ENCODE measurements at places on chromosomes 16 and 17.

GRCh38 chr17:77734371-77735080, 224.0 kb upstream of the TNRC6C start:
- DNase-seq = peak; percentile 98

DNA sequence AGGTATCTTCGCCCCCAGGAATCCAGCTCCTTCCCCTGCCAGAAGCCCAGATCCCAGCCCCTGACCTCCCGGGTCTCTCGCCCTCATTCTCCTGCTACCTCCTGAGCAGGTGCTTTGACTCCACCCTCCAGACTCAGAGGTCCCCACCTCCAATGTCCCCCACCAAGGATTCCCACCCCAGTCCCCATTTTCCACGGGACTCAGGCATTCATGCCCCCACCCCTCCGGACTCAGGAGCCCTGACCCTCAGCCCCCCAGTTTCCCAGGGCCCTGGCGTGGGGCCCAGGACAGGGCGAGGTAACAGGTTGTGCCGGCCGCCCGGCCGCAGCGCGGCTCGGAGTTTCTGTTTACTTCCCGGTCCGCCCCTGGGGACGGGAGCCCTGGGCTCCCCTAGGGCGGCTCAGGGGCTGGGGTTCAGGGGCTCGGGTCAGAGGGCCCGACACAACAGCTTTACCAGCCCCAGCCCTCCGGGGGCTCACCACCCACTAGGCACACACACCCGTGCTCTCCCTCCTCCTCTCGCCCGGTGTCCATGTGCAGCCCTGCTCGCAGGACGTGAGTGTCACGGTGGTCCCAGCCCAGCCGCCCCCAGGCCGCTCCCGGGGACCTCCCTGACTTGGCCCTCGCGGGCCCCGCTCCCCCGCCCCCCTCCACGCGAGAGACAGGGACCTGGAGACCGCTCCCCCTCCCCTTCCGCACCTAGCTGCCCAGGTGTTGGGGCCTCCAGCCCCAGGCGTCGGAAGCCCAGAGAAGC, 595 bp downstream of the BICDL2 start:
- no peak for DNase-seq

DNA sequence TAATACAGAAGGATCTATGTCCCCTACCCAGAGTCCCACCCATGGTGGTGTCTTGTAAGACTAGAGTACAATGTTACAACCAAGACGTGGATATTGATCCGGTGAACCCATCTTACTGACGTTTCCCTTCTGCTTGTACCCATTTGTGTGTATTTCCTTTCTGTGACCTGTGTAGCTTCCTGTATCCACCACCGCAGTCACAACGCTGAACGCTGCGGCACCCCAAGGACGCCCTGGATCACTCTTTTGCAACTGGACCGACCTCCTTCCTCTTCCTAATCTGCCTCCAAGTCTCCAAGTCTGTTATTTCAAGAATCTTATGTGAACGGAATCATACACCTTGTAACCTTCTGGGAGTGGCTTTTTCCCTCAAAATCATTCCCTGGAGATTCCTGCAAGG, 33.5 kb upstream of the CBX4 start:
- no peak for DNase-seq

GRCh38 chr17:59513934-59514841, 51.2 kb upstream of the DHX40 start:
- peak; percentile 90 for DNase-seq

DNA sequence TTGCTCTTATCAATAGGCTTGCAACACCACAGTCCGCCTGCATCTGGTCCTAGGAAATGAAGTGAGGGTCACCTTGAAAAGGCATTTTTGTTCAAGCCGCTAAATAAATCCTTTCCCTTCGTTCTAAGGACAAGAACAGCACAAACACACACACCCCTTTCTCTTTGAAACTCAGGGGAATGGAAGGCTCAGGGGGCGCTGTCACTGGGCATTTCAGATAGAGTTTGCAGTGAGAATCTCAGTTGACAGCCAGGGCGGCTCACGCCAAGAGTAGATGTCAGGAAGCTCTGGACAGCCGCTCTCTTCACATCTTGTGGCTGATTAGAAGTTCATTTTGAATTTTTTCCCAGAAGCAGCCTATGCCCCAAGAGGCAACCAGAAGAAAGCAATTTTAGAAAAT, 39.8 kb downstream of the ABAT start:
- DNase-seq = no peak

- DNase-seq = no peak
Observed at GRCh38 chr17:81920612-81921536, 2.9 kb upstream of the SIRT7 start.

- DNase-seq = no peak
Observed at GRCh38 chr17:74119049-74119580, 84.4 kb upstream of the RPL38 start.

DNA sequence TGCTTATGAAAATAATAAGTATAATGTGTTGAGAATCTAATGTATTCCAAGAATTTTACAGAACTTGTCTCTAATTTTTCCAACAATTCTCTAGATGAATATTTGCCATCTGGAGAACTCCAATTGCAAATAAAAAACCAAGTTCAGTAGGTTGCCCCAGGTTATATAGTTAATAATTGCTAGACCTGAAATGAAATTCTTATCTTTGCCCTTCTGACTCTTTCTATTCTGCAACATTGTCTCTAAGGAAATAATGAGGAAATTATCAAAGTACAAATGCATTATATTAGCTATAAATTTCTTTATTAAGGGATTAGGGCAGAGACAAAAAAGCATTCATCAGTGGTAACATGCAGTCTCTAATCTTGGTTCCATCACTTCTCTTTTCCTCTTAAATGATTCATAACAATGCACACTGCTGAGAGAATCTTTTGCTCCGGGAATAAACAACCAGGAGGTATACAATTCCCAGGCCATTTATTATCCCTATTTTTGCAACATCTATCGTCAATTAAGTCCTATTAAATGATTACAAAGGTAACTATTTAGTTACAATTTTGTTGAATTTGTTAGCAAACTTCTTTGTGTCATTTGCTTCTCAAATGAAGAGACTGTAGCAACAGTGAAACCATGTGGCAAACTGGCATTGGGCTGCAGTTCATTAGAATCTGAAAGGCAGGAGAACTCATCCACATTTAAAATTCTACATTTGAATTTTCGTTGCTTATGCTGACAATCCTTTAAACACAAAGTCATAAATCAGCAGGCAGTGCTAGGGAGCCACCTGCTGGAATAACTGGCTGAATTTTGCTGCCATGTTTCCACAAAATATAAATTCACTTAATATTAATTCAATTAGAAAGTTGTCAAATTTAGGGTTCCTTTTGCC, 349.6 kb downstream of the KIF2B start:
- peak; percentile 23 for DNase-seq

DNA sequence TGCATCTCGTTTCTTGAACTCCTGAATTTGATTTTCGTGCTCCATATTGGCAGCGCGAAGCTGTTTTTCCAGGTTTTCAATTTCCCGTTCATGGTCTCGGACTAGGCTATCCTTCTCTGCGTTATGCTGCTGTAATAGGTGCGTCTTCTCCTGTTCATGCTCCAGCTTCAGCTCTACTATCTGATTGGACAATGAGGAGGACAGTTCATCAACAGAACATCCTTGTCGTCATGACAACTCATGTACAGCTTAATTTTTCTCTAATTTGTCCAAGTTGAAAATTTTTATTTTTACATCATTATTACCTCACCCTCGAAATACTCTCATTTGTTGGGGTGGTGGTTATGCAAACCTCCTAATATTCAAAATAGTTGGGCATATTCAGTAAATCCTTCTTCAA, 289.8 kb downstream of the CEP112 start:
- no peak for DNase-seq

DNA sequence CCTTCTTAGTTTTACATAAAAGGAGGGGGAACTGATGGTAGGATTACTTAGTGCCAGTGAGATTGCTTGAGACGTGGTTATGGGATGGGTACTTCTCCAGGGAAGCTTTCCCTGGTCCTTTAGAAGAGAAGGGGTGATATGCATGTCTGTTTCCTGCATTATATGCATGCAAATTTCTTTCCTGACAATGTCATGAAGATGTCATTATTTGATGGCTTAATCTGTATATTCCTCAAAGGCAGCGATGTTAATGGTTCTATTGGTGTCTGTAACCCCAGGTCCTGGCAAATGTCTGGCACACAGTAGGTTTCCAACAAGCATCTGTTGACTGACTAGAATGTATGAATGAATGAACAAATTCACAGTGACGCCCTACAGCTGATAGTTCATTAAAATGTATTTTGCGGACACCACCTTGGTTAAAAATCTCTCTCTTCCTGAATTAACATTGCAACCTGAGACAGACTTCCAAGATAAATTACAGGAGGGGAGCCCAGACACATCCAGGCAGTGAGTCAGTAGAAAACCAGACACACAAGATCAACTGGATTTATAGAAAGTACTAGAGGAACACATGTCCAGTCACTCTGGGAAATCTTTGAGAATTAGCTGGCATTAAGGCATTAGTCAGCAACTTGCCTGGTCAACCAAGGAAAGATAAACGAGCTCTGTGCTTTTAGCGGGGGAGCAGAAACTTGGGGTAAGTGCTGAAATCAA, 293.4 kb downstream of the XYLT1 start:
- no peak for DNase-seq

- DNase-seq = no peak
Observed at GRCh38 chr16:49349446-49350168, 24.0 kb upstream of the C16orf78 start.

DNA sequence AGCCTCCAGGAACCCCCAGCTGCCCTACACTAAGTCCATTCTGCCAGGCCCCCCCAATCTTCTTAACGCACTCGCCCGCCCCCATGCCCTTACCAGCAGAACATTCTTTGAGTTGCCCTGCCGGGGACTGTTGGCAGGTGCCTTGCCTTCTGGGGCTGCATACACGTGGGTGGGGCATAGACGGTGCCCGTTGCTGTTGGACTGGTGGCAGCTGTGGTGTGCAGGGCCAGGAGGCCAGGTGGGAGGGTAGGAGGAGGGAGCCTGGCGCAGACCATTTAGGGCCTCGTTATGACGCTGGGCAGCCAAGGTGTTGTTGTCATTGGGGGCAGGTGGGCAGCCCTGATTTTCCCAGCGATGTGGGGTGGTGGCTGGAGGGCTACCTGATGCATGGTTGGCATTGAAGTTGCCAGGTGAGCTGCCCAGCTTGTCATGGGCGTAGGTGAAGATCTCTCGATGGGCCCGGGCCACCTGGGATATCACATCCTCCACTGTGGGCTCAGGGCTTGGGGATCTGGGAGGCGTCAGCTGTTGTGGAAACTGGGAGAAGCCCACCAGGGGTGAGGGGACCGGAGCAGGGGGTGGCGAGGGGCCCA, 4.9 kb downstream of the NR1D1 start:
- DNase-seq = no peak

DNA sequence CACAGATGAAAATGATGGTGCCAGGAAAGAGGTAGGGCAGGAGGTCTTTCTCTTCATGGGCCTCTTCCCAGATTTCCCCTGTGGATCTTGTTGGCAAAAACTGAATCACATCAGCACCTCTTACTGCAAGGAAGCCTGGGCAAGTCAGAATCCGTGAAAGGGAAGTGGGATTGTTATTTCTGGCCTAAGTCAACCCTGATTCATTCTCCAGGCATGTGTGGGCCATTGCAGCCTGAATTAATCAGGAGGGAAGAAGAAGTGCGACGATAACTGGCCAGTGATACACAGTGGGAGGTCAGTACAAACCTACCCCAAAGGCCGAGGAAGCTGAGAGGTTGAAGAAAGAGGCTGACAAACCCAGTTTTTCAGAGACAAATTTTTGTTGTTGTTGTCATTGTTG, 17.9 kb upstream of the NSMCE1 start:
- DNase-seq = no peak

DNA sequence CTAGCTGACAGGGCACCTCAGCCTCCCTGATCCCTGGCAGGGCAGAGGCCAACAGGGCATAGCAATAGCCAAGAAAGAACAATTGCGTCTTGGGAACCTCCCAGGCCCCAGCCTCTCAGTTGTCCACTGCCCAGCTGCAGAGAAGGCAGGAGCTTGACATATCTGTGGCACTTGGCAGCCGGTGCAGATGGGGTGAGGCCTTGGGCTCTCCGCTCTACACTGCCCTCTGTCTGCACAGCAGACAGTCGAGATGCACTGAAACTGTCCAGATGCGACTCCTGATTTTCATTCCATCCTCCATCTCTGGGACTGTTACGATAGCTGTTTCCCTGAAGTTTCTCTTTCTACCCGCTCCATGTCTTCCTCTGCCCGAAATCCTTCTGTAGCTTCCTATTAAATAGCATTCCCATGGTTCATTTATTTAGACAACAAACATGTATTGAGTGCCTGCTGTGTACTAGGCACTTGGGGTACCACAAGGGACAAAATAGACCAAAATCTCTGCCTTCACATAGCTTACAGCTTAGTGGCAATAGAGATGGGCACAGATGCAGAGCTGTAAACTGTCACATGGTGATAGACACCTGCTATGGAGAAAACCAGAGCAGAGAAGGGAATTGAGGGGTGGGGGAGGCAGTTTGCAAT, 3.3 kb downstream of the POLR3E start:
- peak; percentile 76 for DNase-seq

- no peak for DNase-seq
Observed at GRCh38 chr16:88671806-88672205, 8.9 kb upstream of the MVD start.

GRCh38 chr17:75178453-75178852, 4.3 kb downstream of the SUMO2 start:
- DNase-seq = no peak

GRCh38 chr16:58176608-58177352, 21.1 kb downstream of the CSNK2A2 start:
- no peak for DNase-seq

- DNase-seq = no peak
Observed at GRCh38 chr17:81018044-81018802, 16.7 kb upstream of the BAIAP2 start.

- DNase-seq = no peak
Observed at GRCh38 chr17:57466017-57466471, 209.7 kb downstream of the MSI2 start.

GRCh38 chr16:66278604-66279262, 87.8 kb upstream of the CDH5 start:
- DNase-seq = no peak

GRCh38 chr17:40541873-40542557, 23.3 kb downstream of the CCR7 start:
- no peak for DNase-seq

- DNase-seq = no peak
Observed at GRCh38 chr17:4815043-4815675, 8.2 kb downstream of the PLD2 start.

DNA sequence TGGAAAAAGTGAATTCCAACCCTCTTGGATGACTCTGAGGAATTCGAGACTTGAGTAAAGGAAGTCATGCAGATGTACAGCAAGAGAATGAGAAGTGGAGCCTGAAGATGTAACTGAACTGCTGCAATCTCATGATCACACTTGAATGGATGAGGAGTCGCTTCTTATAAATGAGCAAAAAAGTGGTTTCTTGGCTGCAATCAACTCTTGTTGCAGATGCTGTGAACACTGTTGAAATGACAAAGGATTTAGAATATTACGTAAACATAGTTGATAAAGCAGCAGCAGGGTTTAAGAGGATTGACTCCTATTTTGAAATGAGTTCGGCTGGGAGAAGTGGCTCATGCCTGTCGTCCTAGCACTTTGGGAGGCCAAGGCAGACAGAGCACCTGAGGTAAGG, 25.5 kb downstream of the ASPA start:
- DNase-seq = no peak
